ENCODE measurements at places on chromosomes 7 and 10.
A peak's percentile ranks its signal among the peaks of the same experiment; 100 is the strongest.

DNA sequence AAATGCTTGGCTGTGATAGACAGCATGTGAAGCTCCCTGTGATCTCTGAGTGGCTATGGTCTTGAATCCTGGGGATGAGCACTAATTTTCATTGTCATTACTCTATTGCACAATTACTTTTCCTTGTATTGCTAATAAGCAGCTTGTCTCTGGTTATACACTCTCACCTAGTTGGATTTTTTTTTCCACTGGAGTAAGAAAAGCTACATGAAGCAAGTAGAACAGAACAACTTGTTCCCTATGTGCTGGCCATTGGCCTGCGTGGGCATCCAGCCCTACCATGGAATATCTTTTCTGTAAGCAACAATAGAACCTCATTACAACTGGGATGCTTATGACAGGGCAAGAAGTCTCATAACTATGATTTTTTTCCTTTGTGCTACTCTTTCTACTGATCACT, 807.4 kb downstream of the TNS3 start:
- no peak for DNase-seq

- DNase-seq: no peak
These were observed 251.0 kb upstream of the MTPN start for GRCh38 chr7:136228171-136228570.

- DNase-seq: no peak
These were observed 11.3 kb downstream of the GNAI1 start for GRCh38 chr7:80145780-80146422.

DNA sequence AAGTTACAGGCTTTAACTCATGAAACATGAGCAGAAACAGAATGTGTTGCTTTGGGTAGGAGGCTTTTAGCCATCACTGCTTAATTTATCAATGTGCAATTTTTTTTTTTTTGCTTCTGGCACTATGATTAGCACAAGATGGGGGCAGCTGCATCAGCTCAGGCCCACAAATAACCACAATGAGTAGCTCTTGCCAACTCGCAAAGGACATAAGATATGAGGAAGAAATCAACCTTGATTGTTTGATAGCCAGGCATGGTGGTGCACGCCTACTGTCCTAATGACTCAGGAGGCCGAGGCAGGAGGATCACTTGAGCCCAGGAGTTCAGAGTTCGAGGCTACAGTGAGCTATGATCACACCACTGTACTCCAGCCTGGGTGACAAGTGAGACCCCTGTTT, 12.3 kb downstream of the NOD1 start:
- DNase-seq: no peak

DNA sequence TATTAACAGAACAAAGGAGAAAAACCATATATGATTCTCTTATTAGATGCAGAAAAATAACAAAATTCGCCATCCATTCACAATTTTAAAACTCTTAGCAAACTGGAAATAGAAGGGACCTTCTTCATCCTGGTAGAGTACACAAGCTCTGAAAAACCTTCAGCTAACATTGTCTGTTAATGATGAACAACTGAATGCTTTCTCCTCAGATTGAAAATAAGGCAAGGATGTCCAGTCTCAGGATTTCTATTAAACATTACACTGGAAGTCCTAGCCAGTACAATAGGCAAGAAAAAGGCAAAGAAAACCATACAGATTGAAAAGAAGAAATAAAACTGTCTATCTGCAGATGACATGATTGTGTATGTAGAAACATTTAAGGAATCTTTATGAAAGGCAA, 16.0 kb upstream of the CCNY start:
- no peak for DNase-seq

GRCh38 chr7:28586736-28587135, 174.4 kb downstream of the CREB5 start:
- DNase-seq: peak; percentile 39

- DNase-seq: no peak
These were observed 7.9 kb upstream of the FAM170B start for GRCh38 chr10:49141541-49142332.

GRCh38 chr7:132656846-132657776, 80.8 kb upstream of the PLXNA4 start:
- DNase-seq: peak; percentile 66

GRCh38 chr7:11642841-11643240, 189.2 kb downstream of the THSD7A start:
- DNase-seq: no peak
